ENCODE measurements at places on chromosomes 16 and 17.

DNA sequence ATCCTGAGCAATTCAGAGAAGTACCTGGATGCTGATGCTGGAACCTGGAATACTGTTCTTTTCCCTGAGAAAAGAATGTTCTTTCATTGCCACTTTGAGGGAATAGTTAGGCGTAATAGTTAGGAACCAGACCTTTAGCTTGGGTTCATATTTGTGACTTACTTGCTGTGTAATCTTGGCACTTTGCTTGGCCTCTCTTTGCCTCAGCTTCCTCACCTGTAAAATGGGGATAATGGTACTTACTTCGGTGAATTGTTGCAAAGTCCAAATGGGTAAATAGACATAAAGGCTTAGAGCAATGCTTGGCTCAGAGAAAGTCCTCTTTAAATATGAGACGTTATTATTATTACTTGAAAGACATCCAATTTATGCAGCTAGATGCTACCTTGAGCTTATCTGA lies 55.0 kb upstream of the CLEC19A start:
- no peak for DNase-seq

GRCh38 chr17:5662409-5663085 lies 78.2 kb upstream of the NLRP1 start:
- DNase-seq, result no peak

- DNase-seq, result no peak
Observed at GRCh38 chr16:51994597-51994996, 552.3 kb downstream of the TOX3 start.

- no peak for DNase-seq
Observed at GRCh38 chr17:12230481-12231354, 210.0 kb downstream of the MAP2K4 start.

DNA sequence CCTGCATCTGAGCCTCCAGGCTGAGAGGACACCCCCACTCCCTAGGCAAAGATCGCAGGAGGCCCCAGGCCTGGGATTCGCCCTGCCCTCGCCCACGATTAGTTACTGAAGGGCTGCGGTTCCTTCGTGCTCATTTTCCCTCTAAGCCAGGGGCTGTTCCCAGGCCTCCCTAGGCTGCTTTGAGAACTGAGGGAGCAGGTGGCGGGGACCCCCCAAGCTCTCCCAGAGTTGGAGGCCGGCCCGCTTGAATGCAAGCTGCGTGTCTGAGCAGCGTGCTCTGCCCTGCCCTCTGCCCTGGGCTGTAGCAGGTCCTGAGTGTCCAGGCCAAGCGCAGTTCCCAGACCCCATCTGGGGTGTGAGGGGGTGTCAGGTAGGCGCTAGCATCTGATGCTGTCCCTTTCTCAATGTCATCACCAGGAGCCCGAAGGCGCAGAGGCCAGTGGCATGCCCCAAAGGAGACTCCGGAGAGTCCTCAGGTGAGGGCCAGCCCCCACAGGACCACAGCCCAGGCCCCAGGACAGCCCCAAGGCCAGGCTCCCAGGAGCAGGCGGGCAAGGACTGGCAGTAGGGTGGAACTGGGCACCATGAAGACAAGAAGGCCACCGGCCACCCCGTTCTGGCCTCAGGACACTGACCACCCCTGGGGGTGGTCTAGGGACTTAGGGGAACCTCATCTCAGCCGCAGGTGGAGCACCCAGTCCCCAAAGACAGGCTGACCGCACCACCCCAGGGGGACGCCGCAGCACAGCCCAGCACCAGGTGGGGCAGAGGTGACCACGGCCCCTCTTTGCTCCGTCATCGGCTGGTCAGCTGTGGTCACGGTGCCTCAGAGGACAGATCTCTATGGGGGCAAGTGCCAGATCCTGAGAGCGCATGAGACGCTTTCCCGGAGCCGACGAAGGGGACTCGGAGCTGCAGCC lies 14.6 kb downstream of the ENDOV start:
- DNase-seq, result no peak

GRCh38 chr17:18960803-18961511 lies 9.0 kb downstream of the SLC5A10 start:
- peak; percentile 72 for DNase-seq

DNA sequence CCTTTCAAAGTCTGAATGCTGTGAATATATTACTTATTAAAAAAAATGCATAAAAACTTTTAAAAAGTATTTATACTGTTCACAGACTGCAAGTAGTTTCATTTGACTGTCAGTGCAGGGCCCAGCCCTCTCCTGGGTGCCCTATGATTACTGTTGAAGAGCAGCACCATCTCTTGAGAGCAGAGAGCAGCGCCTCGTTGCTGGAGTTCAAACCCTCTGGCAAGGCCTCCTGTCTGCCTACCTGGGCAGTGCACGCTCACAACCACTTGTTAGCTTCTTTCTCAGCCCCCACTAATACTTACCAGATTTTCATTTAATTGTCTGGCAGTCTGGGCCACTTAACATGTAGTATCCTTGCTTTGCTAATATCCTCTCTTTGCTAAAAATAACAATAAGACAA lies 233.4 kb downstream of the PHKB start:
- no peak for DNase-seq

GRCh38 chr17:82053130-82053529 lies 1.4 kb downstream of the GPS1 start:
- DNase-seq, result no peak

- DNase-seq, result no peak
Observed at GRCh38 chr16:88706965-88707826, 893 bp downstream of the CTU2 start.

GRCh38 chr17:47708312-47708863 lies 14.4 kb downstream of the TBKBP1 start:
- no peak for DNase-seq

DNA sequence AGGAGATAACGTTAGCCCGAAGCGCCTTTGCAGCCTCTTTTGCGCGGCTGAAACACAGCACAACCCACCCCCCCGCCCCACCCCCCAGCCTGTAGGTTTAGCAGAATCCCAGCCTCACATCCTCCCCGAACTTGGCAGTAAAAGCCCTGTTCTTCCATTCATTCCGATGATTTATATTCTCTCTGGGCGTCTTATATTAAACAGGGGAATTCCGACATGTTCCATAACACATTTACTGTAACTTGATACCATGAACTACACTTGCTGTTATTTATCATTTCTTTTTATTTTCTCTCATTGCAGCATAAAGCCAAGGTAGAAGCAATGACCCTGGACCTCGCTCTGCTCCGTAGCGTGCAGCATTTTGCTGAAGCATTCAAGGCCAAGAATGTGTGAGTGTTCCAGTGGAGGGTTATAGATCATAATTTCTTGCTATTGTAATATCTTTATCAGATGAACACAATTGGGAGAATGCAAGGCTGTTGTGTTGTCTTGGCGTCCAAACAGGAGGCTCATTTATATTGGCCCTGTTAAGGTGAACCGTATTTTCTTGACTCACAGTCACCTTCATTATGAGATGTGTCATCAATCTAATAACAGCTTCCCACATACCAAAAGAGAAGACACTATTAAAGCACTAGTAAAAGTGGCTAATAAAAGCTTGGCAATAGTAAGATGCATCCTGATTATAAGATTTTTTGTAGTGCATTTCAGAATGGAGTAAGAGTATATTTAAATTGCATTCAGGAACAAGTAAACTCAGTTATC lies 287.3 kb downstream of the WWOX start:
- DNase-seq, result no peak

DNA sequence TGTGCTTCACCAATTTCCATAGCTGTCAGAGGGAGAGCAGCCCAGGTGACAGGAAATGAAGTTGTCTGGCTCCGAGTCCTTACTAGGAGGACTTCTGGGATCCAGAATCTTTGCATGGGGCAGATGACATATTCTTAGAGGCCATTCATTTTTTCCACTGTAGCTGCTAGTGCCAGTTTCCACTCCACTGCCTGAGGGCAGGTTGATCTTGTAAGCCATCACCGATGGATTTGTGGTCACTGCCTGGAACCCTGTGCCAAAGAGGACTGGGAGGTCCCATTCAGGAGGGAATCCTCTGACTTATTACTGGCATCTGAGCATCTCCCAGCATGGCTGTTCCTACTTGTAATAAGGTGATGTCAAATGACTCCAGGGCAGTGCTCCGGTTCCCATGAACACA lies 144.1 kb upstream of the KCNJ18 start:
- DNase-seq, result no peak

GRCh38 chr16:65200156-65200773 lies 78.4 kb upstream of the CDH11 start:
- DNase-seq, result no peak

- DNase-seq, result no peak
Observed at GRCh38 chr16:27425961-27426360, 24.0 kb downstream of the IL21R start.

GRCh38 chr17:38742411-38743308 lies 5.5 kb downstream of the PCGF2 start:
- DNase-seq, result no peak

DNA sequence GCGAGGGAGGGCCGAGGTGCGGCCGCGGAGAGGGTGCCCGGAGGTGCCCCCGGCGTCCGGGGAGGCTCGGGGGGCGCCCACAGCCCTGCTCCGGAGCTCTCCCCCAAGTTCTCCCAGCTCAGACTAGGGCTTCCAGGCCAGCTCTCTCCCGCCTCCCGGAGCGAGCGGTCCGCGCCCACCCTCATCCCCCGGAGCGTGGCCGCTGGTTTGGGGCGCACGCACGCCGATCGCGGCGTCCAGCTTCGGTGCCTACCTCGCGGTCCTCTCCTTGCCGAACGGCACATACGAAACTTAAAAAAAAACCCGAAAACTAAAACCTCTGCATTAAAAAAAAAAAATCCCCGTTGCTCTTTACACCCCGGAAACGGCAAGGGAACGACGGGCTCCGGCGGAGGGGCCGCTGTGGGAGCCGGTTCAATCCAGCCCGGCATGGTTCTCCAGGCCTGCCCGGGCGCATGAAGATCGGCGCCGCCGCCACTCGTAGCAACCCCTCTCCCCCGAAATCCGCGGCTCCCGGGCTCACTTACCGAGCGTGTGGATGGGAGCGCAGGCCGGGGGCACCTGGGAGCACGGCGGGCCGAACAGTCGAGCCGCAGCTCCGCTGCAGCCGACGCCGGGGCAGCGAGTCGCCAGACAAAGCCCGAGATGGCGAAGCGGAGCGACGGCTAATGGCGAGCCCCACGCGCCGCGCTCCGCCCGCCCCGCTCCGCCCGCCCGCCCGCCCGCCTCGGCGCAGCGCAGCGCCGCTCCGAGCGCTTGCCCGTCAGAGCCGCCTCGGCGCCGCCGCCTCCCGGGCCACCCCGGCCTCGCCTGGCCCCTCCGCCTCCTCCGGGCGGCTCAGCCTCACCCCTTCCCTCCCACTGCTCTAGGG lies 973 bp upstream of the UBTF start:
- peak; percentile 47 for DNase-seq

DNA sequence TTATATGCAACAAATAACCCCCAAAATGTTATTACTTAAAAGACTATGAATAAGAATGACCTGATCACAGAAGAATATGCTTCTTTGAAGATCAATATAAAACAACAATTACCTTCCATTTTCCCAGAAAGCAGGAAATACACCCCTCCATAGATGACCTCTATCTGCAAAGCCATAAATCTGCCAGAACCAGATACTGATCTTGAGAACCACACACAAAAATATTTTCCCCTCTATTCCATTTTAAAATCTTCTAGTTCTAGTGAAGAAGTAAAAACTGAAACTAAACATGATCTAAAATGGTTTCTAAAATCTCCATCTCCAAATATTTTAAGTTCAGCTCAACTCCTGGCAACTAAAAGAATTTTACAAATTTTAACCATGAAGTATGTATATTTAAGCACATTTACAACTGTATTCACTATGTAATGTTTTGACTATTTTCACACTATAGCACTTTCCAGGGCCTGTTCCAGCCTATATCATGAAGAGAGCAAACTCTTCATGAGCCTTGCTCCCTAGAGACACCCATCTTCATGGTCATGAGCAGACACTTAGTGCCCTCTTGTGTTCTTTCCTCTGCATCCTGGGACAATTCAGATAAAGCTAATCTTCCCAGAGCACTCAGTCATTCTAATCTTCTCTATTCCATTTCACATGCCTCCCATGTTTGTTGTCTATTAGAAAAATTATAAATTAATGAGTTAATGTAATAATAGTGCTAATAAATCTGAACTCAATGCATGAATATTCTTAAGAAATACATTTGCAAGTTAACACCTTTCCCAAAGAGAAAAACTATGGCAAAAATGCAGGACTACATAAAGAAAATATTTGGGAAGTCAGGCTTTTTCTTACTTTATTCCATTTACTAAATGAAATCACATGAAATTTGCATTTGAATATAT lies 87.0 kb downstream of the HELZ start:
- DNase-seq, result no peak

DNA sequence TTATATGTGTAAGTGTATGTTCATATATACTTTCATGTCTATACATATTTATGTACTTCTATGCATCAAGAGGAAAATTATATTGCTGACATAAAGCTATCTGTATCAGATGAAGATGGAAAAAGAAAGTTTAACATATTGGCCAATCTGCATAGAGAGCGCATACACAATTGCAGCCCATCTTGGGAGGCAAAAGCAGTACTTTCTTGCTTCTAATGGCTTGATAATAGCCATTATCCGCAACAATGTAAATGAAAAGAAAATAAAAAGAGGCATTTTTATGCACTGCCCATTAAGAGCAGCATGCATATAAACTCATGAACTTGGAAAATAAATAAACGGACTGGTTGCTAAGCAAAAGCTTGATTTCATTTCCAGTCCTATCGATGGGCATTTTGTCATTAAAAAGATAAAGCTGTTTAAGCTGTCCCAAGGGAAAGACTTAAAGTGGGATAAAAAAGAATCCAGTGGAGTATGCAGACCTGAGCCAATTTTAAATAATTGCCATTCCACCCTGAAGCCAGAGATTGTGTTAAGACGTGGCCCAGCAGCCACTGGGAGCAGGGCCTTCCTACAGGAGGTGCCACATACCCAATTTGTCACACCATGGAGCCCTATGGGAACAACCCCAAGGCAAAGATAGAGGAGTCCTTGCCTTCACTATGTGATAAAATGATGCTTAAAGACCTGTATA lies 183.6 kb upstream of the CDH11 start:
- DNase-seq, result no peak

DNA sequence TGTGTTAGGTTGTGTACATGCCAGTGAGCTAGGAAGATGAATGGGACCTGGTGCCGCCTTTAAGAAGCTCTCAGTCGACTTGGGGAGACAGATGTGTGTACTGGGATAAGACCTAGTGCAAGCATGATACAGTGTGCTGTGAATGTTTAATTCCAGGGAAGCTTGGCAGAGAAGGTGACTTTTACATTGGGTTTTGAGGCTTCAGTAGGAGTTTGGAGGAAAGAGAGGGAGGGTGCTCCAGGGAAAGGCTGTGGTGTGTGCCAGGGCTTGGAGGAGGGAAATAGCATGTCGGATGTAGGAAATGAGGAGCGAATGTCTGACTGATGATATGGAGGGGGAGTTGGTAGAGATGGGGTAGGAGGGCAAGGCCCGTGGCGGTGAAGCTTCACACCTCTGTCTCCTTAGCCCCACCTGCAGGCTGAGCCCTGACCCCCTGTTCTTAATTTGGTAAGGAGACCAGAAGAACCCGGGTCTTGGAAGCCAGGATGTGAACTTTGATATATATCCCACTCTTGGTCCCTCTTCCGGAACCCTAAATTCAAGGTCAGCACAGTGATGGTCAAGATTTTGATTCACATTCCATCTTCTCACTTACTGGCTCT lies 76.6 kb downstream of the PLCG2 start:
- no peak for DNase-seq

- DNase-seq, result no peak
Observed at GRCh38 chr16:1929105-1929504, 10.9 kb upstream of the HS3ST6 start.
